Stomach (tissue), 19 donors: ENCODE measurements at places on chromosomes 16 and 17.

- no peak for DNase-seq
- no peak overlapping the region for H3K27ac ChIP-seq
- H3K4me3 ChIP-seq = no peak overlapping the region
- H3K27me3 ChIP-seq = no peaks in the 10 kb centered on the region
Observed at GRCh38 chr16:9126609-9127008, 35.2 kb downstream of the HAPSTR1 start.

DNA sequence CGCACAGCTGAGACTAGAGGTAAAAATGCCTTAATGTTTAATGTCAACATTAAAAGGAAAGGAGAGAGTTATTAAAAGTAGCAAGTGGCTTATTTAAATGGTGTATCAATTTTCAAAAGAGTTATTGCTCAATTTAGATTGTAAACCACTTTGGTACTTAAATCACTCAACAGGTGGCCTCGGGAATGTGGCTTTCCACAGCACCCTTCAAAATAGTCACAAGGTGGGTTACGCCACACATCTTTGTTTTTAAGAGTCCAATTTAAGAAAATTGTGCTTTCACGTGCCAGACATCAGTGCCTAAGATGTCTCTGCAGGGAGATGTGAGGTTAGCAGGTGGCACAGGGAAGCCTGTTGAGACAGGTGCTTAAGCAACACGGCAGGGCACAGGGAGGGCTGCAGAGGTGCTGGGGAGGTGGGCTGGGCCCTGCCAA lies 27.5 kb upstream of the ADCY7 start:
- no peak overlapping the region for H3K27ac ChIP-seq
- no peak overlapping the region for H3K4me3 ChIP-seq
- DNase-seq = no peak
- no peaks in the 10 kb centered on the region for H3K27me3 ChIP-seq
- no peaks in the 10 kb centered on the region for H3K36me3 ChIP-seq

- H3K36me3 ChIP-seq = no peaks in the 10 kb centered on the region
- H3K4me3 ChIP-seq = no peak overlapping the region
- peaks cover 11% of the 10 kb centered on the region for H3K4me1 ChIP-seq
- DNase-seq = no peak
Observed at GRCh38 chr17:77667478-77667877, 291.0 kb upstream of the TNRC6C start.

DNA sequence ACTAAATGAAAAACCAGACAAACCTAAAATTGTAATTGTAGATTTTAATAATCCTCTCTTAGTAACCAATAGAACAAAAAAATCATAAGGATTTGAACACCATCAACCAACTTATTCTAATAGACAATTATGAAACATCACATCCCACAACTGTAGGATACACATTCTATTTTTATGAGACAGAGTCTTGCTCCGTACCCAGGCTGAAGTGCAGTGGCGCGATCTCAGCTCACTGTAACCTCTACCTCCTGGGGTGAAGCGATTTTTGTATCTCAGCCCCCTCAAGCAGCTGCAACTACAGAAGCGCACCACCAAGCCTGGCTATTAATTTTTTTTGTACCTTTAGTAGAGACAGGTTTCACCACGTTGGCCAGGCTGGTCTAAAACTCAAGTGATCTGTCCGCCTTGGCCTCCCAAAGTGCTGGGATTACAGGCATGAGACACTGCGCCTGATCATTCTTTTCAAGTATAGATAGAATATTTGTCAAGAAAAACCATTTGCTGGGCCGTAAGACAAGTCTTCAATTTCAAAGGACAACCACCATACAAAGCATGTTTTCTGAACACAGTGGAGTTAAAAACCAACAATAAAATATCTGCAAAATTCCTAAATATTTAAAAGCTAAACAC lies 49.8 kb downstream of the CREBBP start:
- H3K4me1 ChIP-seq = no peaks in the 10 kb centered on the region
- no peak for DNase-seq
- peaks cover 4% of the 10 kb centered on the region for H3K36me3 ChIP-seq
- no peak overlapping the region for H3K27ac ChIP-seq
- no peak overlapping the region for H3K4me3 ChIP-seq

GRCh38 chr16:2022723-2023091 lies 3.1 kb downstream of the NPW start:
- peak overlapping the region; percentile 6 for H3K27ac ChIP-seq
- H3K27me3 ChIP-seq = peaks cover 20% of the 10 kb centered on the region
- H3K4me1 ChIP-seq = peaks cover 55% of the 10 kb centered on the region
- DNase-seq = peak; percentile 79

DNA sequence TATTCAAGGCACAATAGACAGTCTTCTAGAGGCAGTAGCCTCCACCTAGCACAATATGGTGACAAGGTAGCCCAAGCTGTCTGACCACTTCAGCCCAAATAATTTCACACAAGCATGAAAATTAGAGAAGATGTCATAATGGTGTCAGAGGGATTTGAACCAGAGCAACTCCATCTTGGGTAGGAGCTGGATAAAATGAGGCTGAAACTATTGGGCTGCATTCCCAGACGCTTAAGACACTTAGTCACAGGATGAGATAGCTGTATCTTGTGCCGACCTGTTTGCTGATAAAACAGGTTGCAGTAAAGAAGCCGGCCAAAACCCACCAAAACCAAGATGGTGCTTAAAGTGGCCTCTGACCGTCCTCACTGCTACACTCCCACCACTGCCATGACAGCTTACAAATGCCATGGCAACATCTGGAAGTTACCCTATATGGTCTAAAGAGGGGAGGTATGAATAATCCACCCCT lies 192.6 kb downstream of the CPPED1 start:
- H3K27me3 ChIP-seq = no peaks in the 10 kb centered on the region
- no peak for DNase-seq
- H3K36me3 ChIP-seq = no peaks in the 10 kb centered on the region
- H3K27ac ChIP-seq = no peak overlapping the region
- no peak overlapping the region for H3K4me3 ChIP-seq
- H3K4me1 ChIP-seq = no peaks in the 10 kb centered on the region

DNA sequence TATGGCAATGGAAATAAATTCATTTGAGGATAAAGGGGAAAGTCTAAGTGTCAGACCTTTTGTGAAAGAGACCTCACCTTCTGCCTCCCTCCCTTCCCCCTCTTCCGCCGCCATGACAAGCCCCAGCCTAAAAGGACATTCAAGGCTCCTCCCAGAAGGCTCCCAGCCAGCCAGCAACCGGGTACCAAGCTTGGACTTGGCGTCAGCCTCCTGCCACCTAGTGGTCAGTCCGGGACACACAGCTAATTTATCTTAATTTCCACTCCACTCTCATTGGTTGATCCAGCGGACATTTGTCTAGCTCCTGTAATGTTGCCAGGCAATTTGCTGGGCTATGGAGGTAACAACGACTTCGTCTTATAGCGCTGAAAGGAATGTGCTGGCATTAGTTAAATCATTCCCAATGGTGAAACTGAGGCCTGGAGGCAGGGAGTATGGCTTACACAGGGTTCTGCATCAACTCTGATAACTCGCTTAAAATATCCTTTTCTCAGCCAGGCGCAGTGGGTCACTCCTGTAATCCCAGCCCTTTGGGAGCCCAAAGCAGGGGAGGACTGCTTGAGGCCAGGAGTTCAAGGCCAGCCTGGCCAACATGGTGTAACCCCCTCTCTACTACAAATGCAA lies 19.3 kb upstream of the CLEC3A start:
- H3K27ac ChIP-seq = no peak overlapping the region
- peak; percentile 73 for DNase-seq
- no peaks in the 10 kb centered on the region for H3K4me1 ChIP-seq
- H3K36me3 ChIP-seq = no peaks in the 10 kb centered on the region

DNA sequence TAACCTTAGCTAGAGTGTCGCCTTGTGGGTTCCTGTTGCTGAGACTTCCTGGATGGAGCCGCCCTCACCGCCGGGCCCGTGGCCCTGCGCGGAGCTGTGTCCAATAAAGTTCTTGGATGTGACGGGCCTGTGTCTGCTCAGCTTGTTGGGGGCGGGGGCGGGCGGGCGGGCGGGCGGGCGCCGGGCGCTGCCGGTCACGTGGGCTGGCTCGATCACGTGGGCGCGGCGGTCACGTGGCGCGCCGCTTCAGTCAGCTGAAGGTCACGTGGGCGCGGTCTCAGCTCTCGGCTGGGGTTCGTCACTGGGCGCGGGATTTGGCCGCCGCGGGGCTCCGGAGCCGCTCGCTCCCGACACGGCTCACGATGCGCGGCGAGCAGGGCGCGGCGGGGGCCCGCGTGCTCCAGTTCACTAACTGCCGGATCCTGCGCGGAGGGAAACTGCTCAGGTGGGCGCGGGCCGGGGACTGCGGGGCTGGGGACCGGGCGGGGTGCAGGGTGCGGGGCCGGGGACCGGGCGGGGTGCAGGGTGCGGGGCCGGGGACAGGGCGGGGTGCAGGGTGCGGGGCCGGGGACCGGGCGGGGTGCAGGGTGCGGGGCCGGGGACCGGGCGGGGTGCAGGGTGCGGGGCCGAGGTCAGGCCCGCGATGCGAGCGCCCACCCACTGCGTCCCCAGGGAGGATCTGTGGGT lies at the start of gene AMDHD2:
AMDHD2 (plus strand) TSS at position 275 of the 687 bp plus-strand sequence; CDS start at position 363, 88 bp downstream.
- H3K36me3 ChIP-seq = peaks cover 44% of the 10 kb centered on the region
- no peaks in the 10 kb centered on the region for H3K27me3 ChIP-seq
- DNase-seq = peak; percentile 98
- H3K4me3 ChIP-seq = peak within 1 kb of the TSS; percentile 74
- peak within 1 kb of the TSS; percentile 81 for H3K27ac ChIP-seq
- H3K4me1 ChIP-seq = peaks cover 85% of the 10 kb centered on the region

DNA sequence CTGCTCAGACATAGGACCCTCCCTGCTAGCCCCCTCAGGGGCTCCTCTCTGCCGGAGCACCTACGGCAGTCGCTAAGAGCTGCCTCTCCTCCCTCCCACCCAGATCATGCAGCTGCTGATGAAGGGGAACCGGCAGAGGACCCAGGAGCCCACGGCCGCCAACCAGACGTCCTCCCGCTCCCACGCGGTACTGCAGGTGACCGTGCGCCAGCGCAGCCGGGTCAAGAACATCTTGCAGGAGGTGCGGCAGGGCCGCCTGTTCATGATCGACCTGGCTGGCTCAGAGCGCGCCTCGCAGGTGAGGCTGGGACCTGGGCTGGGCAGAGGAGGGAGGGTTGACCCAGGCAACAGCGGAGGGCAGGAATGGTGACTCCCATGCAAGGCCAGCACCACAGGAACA lies 17.0 kb downstream of the BTBD17 start:
- H3K4me1 ChIP-seq = no peaks in the 10 kb centered on the region
- H3K4me3 ChIP-seq = no peak overlapping the region
- peaks cover 19% of the 10 kb centered on the region for H3K27me3 ChIP-seq
- no peak overlapping the region for H3K27ac ChIP-seq
- H3K36me3 ChIP-seq = no peaks in the 10 kb centered on the region

DNA sequence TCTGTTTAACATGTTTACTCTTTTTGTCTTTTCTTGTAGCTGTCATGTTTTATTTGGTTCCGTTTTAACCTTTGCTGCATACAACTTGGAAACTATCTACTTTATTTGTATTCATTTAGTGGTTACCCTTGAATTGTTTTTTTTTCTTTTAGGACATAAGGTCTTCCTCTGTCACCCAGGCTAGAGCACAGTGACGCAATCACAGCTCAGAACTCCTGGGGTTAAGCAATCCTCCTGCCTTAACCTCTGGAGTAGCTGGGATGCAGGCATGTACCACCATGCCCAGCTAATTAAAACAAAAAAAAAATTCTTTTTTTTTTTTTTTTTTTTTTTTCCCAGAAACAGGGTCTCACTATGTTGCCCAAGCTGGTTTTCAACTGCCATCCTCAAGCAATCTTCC lies 29.8 kb upstream of the USP43 start:
- no peaks in the 10 kb centered on the region for H3K4me1 ChIP-seq
- H3K4me3 ChIP-seq = no peak overlapping the region
- no peaks in the 10 kb centered on the region for H3K27me3 ChIP-seq
- no peak overlapping the region for H3K27ac ChIP-seq

GRCh38 chr17:77753691-77754245 lies 204.7 kb upstream of the TNRC6C start:
- no peak overlapping the region for H3K4me3 ChIP-seq
- no peaks in the 10 kb centered on the region for H3K27me3 ChIP-seq
- no peaks in the 10 kb centered on the region for H3K36me3 ChIP-seq

DNA sequence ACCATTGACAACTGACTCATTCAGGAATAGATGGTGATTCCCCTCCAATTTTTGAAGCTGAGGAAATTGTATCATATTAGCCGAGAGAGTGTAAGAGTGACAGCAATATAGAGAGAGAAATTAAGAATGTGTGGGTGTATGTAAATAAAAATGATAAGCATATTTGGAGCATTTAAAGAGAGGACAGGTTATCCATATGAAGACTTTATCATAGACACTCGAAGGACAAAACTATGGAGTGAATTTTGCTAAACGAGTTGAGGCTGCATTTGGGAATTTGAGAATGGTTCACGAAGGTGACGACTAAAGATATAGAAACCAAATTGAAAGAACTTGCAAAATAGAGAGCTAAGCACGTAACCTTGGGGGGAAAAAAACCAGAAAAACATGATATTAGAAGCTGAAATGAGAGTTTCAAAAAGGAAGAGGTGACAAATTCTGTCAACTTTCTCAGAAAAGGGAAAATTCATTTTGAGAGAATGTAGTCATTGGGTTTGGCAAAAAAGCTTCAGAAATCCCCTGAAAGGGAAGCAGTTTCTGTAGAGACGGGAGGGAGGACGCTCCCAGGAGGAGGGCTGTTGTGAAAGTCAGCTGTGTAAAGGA lies 129.7 kb downstream of the KCNJ2 start:
- H3K27me3 ChIP-seq = no peaks in the 10 kb centered on the region
- no peaks in the 10 kb centered on the region for H3K4me1 ChIP-seq
- H3K36me3 ChIP-seq = no peaks in the 10 kb centered on the region
- DNase-seq = no peak

GRCh38 chr16:10684511-10685151 lies 10.1 kb downstream of the TEKT5 start:
- no peak overlapping the region for H3K4me3 ChIP-seq
- peaks cover 12% of the 10 kb centered on the region for H3K4me1 ChIP-seq
- H3K27me3 ChIP-seq = no peaks in the 10 kb centered on the region
- no peaks in the 10 kb centered on the region for H3K36me3 ChIP-seq

DNA sequence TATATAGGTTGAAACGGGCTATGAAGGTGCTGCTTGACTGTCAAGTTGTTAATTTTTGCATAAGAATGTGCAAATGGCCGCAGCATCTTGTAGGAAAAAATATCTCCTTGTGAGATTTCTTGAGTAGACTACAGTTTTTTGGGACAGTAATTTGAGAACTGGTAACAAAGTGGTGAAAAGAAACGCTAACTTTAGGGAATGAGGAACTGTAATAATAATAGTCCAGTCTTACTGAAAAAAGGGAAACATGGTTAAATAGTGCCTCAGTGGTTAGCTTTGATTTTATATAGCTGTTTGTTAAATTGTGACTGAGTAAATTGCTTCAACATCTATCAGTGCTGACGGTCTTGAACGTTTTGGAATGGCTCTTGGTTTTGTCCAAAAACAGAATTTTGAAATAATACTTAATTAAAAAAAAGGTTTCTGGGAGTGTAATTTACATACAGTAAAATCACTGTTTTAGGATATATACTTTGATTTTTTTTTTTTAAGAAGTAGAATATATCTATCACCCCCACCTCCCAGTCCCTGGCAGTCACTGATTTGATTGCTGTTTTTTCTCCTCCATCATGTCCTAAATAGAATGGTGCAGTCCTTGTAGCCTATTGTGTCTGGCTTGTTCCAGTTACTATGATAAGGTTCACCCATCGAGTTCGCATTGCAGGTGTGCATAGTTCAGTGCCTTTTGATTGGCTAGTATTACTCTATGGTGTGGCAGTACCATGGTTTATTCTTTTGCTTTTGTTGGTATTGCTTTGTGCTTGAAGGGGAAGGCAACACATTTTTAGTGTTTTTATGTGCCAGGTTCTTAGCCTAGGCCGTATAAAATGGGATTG lies 2.8 kb downstream of the HAPSTR1 start:
- H3K36me3 ChIP-seq = peaks cover 9% of the 10 kb centered on the region
- H3K27me3 ChIP-seq = no peaks in the 10 kb centered on the region
- no peak for DNase-seq
- peak overlapping the region; percentile 72 for H3K4me3 ChIP-seq

- no peak overlapping the region for H3K4me3 ChIP-seq
- no peaks in the 10 kb centered on the region for H3K27me3 ChIP-seq
- no peak overlapping the region for H3K27ac ChIP-seq
- DNase-seq = no peak
- H3K4me1 ChIP-seq = no peaks in the 10 kb centered on the region
- H3K36me3 ChIP-seq = no peaks in the 10 kb centered on the region
Observed at GRCh38 chr16:55391760-55392375, 67.9 kb downstream of the IRX6 start.
